ENCODE measurements at places on chromosomes 2 and 18. TPM values are rescaled to one million over a fixed set of nuclear protein-coding genes. Genes with fewer than 3 reads are reported as not detected.

The RFX8 gene
- 6.5 TPM for total RNA-seq

The SERPINB5 gene
- not detected for total RNA-seq

The TACR1 gene
- total RNA-seq, result 9.7 TPM

The C2orf68 gene
- 41.6 TPM for total RNA-seq

The NEU2 gene
- total RNA-seq, result not detected

The PAX8 gene
- 1.2 TPM for total RNA-seq

The TMEM185B gene
- total RNA-seq, result 19.9 TPM

The IL1R2 gene
- 5.7 TPM for total RNA-seq

The AGAP1 gene
- 62.9 TPM for total RNA-seq

The AGXT gene
- not detected for total RNA-seq

The PLGLB1 gene
- total RNA-seq, result 8.9 TPM

The PRKAG3 gene
- total RNA-seq, result 0.49 TPM

The CXCR1 gene
- 4.9 TPM for total RNA-seq

- no peak for DNase-seq
These were observed 18.4 kb downstream of the KCNK3 start for GRCh38 chr2:26710743-26711456.

DNA sequence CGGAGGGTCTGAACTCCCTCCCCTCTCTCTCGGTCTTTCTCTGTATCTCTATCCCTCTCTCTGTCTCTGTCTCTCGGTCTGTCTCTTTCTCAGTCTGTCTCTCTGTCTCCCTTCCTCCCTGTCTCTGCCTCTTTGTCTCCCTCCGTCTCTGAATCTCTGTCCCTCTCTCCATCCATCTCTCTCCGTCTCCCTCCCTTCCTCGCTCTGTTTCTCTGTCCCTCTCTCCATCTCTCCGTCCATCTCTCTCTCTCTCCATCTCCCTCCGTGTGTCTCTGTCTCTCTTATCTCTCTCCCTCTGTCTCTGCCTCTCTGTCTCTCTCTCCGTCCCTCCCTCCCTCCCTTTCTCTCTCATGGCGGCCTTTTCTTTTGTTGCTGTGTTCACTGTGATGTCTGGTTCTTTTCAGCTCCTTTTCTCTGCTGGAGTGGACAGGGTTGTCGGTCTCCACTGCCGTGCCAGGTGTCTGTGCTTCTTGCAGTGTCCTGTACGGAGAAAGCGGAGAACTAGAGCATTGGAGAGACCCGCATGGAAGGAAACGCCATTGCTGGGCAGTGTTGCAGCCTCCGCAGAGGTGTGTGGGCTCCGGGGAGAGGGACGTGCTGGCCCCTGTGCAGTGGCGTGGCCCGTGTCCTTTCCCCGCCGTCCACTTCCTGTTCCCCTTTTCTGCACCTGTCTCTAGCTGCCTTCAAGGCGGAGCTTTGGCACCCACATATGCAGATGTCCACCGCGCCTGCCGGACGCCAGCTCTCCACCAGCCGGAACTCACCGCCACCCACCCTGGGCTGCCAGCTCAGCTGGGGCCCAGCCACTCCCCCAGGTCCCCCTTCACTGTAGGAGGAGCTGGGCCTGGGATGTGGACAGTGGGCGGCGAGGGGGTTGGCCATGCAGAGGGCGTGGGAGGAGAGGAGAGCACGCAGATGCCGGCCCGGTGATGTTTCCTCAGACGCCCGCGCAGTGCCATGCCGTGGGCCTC lies 113.1 kb downstream of the NFATC1 start:
- peak; percentile 62 for DNase-seq

- DNase-seq, result no peak
These were observed 46.3 kb downstream of the ZCCHC2 start for GRCh38 chr18:62569081-62569655.

GRCh38 chr2:222284466-222284865 lies 14.3 kb downstream of the PAX3 start:
- DNase-seq, result no peak

- no peak for DNase-seq
These were observed 479.9 kb upstream of the TNP1 start for GRCh38 chr2:217339753-217340152.

- DNase-seq, result no peak
These were observed 190.0 kb upstream of the SESTD1 start for GRCh38 chr2:179454443-179455171.

GRCh38 chr2:74304332-74305148 lies 38.7 kb downstream of the SLC4A5 start:
- no peak for DNase-seq

DNA sequence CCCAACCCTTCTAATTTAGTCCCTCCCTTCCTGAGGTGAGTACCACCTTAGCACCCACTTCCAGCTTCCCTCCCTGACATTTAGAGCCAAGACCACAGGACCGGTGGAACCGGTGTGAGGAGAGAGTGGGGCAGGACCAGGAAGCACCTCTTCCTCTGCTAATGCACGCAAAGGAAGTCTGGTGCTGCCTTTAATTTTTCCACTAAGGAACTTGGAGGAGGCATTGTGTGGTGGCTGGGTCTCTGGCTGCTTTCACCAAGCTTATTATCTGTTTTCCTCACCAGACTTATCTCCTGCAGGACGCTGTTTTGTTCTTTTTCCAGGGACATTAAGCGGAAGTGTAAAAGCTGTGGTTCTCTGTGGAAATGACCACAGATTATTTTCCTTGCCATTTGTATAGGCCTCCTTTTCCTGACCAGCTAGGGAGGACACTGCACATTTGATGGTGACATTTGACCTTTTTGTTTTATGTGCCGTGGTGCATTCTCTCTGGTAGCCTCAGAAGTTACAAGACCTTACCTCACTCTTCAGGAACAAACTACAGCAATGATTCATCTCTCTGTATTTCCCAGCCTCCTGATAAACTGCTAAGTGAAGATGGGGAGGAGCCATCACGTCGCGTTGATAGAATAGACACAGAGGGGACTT lies 39.8 kb upstream of the SPTBN1 start:
- no peak for DNase-seq

GRCh38 chr2:75100011-75100800 lies 99.1 kb downstream of the TACR1 start:
- DNase-seq, result no peak

DNA sequence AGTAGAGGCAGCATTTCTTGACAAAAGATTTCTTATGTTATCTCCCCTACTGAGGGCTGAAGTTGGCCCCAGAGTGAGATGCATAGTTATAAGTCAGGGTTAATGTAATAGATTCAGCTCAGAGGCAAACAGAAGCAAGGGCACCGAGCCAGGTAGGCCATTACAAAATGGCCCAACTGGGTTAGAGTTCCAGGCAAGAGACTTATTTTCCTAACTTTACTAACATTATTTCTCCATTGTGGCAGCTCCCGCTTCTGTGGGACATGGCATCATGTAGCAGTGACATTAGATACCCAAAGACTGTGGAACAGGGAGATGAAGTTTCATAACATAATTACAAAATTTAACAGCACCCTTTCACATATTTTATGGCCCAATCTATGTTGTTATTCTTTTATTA lies 27.1 kb downstream of the TSPYL6 start:
- no peak for DNase-seq

DNA sequence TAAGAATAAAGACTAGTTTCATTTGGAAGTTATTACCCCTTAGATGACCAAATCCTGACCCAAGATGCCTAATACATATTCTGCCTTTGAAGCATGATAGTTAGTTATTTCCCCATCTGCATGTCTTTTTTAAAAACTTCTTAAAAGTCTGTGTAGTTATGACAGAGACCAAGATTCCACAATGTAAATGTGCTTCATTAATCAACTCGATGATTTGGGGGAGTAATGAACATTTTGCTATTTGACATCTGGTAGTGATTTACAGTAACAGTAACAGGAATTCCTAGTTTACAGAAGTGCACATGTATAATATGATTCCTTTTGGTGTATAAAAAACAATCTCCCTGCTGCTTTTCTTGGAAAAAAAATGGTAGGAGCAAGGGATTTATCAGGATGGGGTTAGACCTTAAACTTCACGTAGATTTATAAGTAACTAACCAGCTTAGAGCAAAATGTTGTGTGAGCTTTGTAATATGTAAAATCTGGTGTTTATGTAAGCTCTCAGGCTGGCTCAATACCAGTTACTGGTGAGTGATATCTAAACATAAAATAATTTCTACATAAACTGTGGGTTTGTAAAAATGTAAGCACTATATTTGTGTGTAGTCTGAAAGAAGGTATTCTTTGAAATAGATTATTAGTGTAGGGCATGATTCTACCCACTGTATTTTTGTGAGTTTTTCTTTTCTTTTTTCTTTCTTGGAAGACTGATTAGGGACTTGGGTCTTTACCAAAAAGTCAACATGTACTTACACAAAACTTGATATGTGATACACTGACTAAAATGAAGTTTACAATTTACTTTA lies 641.6 kb downstream of the EPHA4 start:
- DNase-seq, result no peak

GRCh38 chr2:106269591-106270291 lies 75.6 kb upstream of the UXS1 start:
- peak; percentile 59 for DNase-seq

- DNase-seq, result no peak
These were observed 690.7 kb downstream of the LRP1B start for GRCh38 chr2:141440072-141440635.

- peak; percentile 46 for DNase-seq
These were observed 28.6 kb downstream of the ITM2C start for GRCh38 chr2:230893338-230893737.

DNA sequence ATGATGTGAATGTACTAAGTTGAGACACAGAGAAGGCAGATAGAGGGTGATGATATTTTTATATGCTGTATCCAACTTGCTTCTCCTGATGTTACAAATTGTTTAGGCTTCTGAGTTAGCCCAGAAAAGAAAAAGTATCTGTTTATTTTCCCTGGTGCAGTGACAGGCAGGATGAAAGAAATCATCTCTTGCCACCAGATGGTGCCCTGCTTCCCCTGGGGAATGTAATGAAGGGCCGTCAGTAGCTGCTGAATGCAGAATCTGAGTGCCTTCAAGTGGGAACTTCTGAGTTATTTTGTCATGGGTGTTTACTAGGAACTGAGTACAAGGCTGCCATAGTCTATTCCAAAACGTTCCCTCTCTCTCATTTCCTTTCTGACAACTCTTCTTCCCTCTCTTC lies 525.6 kb downstream of the MBD2 start:
- DNase-seq, result no peak

DNA sequence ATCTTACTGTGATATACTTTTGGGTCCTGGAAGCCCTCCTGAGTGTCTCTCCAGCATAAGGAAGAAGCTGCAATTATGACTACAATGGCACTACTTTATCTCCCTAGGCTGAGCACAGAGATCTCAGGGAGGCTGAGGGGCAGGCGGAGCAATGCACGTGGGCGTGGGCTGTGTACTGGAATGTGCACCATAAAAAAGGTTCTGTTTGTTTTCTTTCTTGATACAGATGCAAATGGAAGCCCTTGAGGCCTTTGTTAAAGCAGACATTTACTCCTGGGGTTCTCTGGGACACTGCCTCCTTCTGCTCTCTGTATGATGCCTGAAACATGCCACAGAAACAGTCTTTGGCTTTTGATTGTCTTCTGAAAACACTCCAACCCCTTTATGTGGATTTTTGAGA lies 79.1 kb upstream of the DLX2 start:
- DNase-seq, result no peak

DNA sequence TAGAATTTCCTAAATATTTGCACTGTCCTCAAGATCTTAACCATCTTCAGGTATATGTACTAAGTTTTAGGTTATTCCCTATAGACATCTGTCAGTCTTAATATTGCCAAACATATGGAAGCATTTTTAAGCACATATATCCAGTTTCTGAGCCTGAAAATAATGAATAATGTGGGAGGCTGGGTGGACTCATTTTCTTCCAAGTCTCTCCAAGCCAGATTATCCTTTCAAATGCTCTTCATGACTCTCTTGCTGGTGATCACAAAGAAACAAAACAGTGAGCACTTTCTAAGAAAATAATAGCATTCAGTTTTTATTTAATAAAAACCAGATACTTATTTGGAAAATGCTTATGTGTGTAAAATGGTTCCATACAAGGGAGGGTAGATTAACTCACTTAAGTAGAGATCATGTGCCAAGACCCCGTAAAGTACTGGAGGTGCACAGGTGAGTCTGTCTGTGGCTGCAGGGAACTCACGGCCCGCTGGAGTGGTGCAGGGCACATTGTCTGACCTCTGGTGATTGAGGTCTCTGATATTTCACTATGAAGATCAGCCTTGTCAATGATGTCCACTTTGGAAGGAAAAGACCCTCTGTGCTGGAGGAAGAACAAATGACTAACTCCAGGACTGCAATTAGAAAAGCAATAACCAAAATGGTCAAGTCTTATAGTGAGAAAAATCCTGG lies 161.6 kb downstream of the TMEM18 start:
- no peak for DNase-seq

DNA sequence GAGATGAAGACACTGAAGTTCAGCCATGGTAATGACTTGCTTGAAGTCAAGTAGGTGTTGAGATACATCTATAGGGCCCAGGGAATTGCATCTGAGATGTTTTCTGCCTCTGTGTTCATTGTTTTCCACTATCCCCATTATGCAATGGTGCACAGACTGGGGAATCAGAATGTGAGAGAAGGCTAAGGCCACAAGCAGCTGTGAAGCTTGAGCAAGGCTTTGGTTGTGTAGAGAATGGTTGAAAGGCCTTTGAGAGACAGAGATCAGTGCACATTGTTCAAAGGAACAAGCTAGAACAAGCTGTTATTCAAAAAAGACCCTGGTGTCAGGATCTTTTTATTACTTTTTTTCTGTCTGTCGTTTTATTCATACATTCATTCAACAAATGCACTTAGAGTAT lies 82.3 kb downstream of the MYO1B start:
- DNase-seq, result no peak

- DNase-seq, result no peak
These were observed 115.3 kb upstream of the SLC35G4 start for GRCh38 chr18:11494107-11494506.

DNA sequence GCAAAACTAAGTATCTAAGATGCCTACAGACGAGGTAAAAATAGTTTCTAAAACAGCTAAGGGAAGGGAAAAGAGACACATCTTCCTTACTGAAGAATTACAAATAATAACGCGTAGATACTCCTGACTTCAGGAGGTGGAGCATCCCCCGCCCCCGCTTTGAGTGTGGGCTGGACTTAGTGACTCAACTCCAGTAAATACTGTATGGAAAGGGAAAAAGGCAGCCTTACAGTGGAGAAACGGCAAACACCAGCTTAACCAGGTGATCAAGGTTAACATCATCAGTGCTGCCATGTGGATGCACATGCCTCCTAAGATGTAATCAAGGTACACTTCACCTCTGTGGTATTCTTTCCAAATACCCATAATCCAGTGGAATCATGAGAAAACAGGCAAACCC lies 47.9 kb downstream of the HADHB start:
- no peak for DNase-seq

- no peak for DNase-seq
These were observed 11.6 kb downstream of the BMPR2 start for GRCh38 chr2:202387608-202388342.

GRCh38 chr2:62344472-62344871 lies 148.6 kb downstream of the B3GNT2 start:
- no peak for DNase-seq
